Right renal pelvis (tissue), 4 donors: ENCODE measurements at places on chromosomes 3 and 15. TPM values are rescaled to one million over a fixed set of nuclear protein-coding genes. Genes with fewer than 3 reads are reported as not detected.

DNA sequence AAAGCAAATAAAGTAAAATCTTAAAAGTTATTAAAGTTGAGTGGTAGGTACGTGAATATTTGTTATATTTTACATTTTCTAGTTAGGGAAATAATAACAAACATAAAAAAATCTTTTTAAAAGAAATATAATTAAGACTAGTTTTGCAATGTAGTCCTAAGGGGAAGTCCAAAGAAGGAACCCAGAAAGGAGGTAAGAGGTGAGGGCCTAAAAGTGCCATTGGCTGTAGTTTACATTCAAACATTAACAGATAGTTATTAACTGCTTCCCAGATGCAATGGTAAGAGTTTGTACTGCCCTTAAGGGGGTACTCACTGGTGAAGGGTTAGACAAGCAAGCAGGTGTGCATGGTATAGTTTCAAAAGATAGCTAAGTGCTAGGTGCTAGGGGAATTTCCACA, 79.2 kb downstream of the B3GALNT1 start:
- no peak for DNase-seq

GRCh38 chr15:74167891-74168331, 5.6 kb upstream of the ISLR start:
- DNase-seq, result no peak

DNA sequence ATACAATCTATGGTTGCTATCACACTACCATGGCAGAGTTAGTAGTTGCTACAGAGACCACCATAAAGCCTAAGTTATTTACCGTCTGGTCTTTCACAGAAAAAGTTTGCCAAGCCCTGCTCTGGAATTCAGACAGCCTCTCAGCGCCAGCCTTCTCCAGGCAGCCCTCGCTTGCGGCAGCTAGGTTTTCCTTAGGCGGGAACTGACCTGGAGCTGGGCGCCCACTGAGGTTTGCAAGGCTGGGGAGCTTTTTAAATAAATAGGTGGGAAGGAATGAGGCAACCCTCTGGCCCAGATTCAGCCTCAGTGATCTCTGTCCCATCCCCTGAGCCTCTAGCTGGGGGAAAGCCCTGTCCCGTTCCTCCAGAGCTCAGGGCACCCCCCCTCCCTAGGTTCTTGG, 1.2 kb downstream of the CTSH start:
- no peak for DNase-seq

GRCh38 chr3:169149349-169149890, 514.1 kb downstream of the MECOM start:
- no peak for DNase-seq

The FBXO40 gene
- 0.03 TPM for polyA plus RNA-seq

The WDR93 gene
- polyA plus RNA-seq, result 3.1 TPM

The GTF2A2 gene
- polyA plus RNA-seq, result 159 TPM
